Thyroid gland (tissue), 4 donors: ENCODE measurements at places on chromosomes 4 and X. TPM values are rescaled to one million over a fixed set of nuclear protein-coding genes. Genes with fewer than 3 reads are reported as not detected.

DNA sequence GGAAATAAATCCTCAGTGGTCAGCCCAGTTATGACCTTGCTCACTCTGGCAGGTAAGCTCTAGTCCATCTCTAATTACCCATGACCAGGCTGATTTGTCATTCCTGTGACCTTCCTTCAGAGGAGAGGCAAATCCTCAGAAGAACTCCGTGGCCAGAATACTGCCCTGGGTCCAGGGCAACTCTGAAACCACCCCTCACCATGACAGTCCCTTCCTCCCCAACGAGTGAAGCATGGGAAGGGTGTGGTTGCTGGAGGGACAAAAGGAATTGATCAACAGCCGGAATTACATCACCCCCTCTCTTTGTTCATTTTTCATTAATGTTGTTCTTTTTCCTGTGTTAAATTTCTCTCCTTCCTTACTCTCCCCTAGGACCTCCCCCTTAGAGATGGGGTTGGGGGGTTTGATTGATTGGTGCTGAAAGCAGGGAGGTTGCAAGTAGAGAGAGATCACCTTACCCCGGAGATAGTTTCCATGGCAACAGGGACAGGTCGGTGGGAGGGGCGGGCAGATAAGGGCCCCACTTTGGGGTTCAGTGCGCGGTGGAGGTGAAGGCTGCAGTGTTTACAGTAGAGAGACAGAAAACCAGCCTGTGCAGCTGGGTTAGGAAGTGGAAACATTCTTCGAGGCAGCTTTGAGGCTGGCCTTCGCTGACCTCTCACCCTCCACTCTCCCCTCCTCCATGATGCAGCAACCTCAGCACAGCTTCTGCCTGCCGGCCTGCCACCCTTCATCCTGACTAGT, 647.4 kb downstream of the BCOR start:
- no peaks in the 10 kb centered on the region for H3K36me3 ChIP-seq
- H3K4me3 ChIP-seq: no peak overlapping the region
- no peak for DNase-seq
- no peaks in the 10 kb centered on the region for H3K27me3 ChIP-seq
- no peak overlapping the region for H3K27ac ChIP-seq

- DNase-seq: no peak
- no peaks in the 10 kb centered on the region for H3K4me1 ChIP-seq
- no peak overlapping the region for H3K27ac ChIP-seq
- no peak overlapping the region for H3K4me3 ChIP-seq
- no peaks in the 10 kb centered on the region for H3K36me3 ChIP-seq
- H3K27me3 ChIP-seq: no peaks in the 10 kb centered on the region
These were observed 59.3 kb upstream of the HS3ST1 start for GRCh38 chr4:11487868-11488544.

DNA sequence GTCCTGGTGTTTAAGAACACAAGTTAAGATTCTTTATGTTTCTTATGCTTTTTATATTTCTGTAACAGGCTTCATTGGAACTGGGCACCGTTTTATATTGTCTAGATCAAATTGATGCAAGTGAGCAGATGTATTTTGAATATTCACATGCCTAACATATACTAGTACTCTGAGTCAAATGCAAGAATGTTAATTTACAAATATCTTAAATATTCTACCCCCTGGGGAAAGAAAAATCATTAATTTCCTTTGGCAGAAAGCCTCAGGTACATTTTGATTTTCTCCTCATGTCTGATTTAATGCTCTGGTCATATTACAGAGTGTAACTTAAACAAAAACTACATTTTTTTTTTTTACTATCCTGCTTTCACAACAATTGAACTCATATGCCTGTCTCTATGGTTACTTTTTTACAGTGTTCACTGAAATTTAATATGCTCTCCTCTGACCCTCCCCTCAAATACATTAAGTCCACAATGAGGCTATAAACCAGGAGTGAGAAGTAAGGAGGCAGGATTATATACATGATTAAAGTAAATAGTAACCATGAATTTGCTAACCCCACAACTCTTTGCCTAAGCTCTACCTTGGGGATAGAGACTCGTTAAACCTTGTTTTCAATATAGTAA, 2.4 kb upstream of the NSUN7 start:
- H3K36me3 ChIP-seq: no peaks in the 10 kb centered on the region
- H3K4me3 ChIP-seq: no peak overlapping the region
- H3K27me3 ChIP-seq: no peaks in the 10 kb centered on the region
- no peak for DNase-seq

DNA sequence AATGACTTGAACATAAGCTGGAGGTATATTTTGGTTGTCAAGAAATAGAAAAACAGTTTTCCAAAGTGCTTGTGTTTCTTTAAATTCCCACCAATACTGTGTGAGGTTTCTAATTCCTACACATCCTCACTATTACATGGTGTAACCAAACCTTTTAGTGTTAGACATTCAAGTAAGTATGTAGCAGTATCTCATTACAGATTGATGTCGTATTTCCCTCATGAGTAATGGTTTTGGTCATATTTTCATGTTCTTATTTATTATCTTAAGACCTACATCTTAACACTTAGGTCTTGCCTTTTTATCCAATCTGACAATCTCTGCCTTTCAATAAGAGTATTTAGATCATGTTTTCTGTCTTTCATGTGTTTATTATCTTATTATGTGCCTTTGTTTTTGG, 253.7 kb upstream of the ANXA10 start:
- no peaks in the 10 kb centered on the region for H3K36me3 ChIP-seq
- DNase-seq: no peak
- no peak overlapping the region for H3K27ac ChIP-seq
- H3K27me3 ChIP-seq: no peaks in the 10 kb centered on the region

Gene TREX2
- total RNA-seq: 3.2 TPM

Gene ARAF
- total RNA-seq: 38.0 TPM

DNA sequence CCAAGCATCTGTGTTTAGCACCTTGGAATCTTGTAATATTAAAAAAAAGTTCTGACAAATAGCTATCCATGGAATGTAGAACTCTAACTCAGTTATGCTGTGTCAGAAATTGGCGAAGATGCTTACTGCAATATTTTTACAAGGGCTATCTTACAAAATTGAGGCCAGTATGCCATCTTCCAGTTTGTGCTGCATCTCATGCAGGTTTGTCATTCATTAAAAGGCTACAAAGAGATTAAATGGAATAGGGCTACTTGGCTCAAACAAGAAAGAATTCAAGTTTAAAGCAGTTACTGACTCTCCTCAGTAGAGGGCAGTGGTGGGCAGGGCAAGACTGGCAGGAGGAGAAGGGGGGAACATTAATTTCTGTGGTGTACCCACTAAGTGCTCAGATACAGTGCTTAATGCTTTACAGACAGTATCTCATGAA, 66.5 kb downstream of the SHROOM4 start:
- no peak overlapping the region for H3K4me3 ChIP-seq
- peak; percentile 11 for DNase-seq
- H3K27ac ChIP-seq: no peak overlapping the region
- H3K36me3 ChIP-seq: no peaks in the 10 kb centered on the region
- no peaks in the 10 kb centered on the region for H3K4me1 ChIP-seq

GRCh38 chrX:7184816-7185215, 36.9 kb upstream of the PUDP start:
- H3K27me3 ChIP-seq: no peaks in the 10 kb centered on the region
- H3K4me1 ChIP-seq: no peaks in the 10 kb centered on the region
- no peak overlapping the region for H3K27ac ChIP-seq

Gene FHDC1
- 26.2 TPM for total RNA-seq

Gene ADGRG4
- total RNA-seq: under 0.01 TPM

Gene MTNR1A
- not detected for total RNA-seq

- H3K4me3 ChIP-seq: no peak overlapping the region
- H3K27ac ChIP-seq: no peak overlapping the region
- H3K4me1 ChIP-seq: no peaks in the 10 kb centered on the region
- H3K36me3 ChIP-seq: no peaks in the 10 kb centered on the region
These were observed 27.5 kb downstream of the LNX1 start for GRCh38 chr4:53563824-53564223.

- H3K4me1 ChIP-seq: peaks cover 26% of the 10 kb centered on the region
- DNase-seq: peak; percentile 84
- no peaks in the 10 kb centered on the region for H3K27me3 ChIP-seq
- peak overlapping the region; percentile 89 for H3K4me3 ChIP-seq
- H3K36me3 ChIP-seq: no peaks in the 10 kb centered on the region
These were observed 990 bp downstream of the HNRNPD start for GRCh38 chr4:82372517-82373485.

GRCh38 chr4:104907074-104907649, 239.5 kb upstream of the TET2 start:
- H3K36me3 ChIP-seq: no peaks in the 10 kb centered on the region
- no peak for DNase-seq
- no peaks in the 10 kb centered on the region for H3K27me3 ChIP-seq
- H3K4me3 ChIP-seq: no peak overlapping the region

DNA sequence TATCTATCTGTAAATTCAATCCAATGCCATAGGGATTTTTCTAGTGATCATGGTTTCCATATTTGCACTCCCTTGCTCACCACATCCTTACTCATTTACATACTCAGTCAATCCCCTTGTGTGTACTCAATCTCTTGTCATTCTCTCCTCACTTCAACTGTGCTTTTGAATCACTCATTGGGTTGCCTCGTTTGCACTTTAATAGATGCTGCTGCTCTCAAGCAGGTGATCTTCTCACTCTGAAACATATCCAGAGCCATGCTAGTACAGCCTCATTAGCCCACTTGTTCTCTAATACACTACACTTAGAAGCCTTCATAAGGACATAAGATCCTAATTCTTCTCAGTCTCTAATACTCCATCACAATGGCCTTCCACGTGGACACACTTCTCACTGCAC, 507.9 kb downstream of the TECRL start:
- H3K27ac ChIP-seq: no peak overlapping the region
- no peaks in the 10 kb centered on the region for H3K27me3 ChIP-seq
- DNase-seq: no peak
- H3K4me1 ChIP-seq: no peaks in the 10 kb centered on the region
- H3K36me3 ChIP-seq: no peaks in the 10 kb centered on the region

GRCh38 chr4:112266823-112267222, 18.9 kb downstream of the TIFA start:
- no peaks in the 10 kb centered on the region for H3K4me1 ChIP-seq
- H3K4me3 ChIP-seq: no peak overlapping the region
- no peaks in the 10 kb centered on the region for H3K36me3 ChIP-seq
- H3K27me3 ChIP-seq: no peaks in the 10 kb centered on the region
- no peak for DNase-seq
- H3K27ac ChIP-seq: no peak overlapping the region

Gene SCRG1
- total RNA-seq: not detected

Gene HSFX4
- not detected for total RNA-seq

Gene HSD17B13
- total RNA-seq: 0.22 TPM

GRCh38 chrX:10574663-10575062, 45.7 kb downstream of the MID1 start:
- DNase-seq: no peak
- H3K36me3 ChIP-seq: no peaks in the 10 kb centered on the region
- H3K4me3 ChIP-seq: no peak overlapping the region
- H3K27me3 ChIP-seq: no peaks in the 10 kb centered on the region

Gene AMTN
- not detected for total RNA-seq

- H3K4me3 ChIP-seq: no peak overlapping the region
- H3K27me3 ChIP-seq: no peaks in the 10 kb centered on the region
- H3K36me3 ChIP-seq: no peaks in the 10 kb centered on the region
- H3K27ac ChIP-seq: no peak overlapping the region
These were observed 40.1 kb downstream of the APLN start for GRCh38 chrX:129614481-129615255.

GRCh38 chr4:16027626-16028025, 56.2 kb downstream of the PROM1 start:
- no peak for DNase-seq
- no peaks in the 10 kb centered on the region for H3K36me3 ChIP-seq
- no peaks in the 10 kb centered on the region for H3K27me3 ChIP-seq
- no peak overlapping the region for H3K4me3 ChIP-seq
- H3K27ac ChIP-seq: no peak overlapping the region

Gene ZRSR2
- total RNA-seq: 106 TPM

GRCh38 chrX:38260231-38260630, 39.6 kb upstream of the SRPX start:
- no peak for DNase-seq
- no peaks in the 10 kb centered on the region for H3K36me3 ChIP-seq
- H3K27ac ChIP-seq: no peak overlapping the region
- no peaks in the 10 kb centered on the region for H3K4me1 ChIP-seq

GRCh38 chr4:5212255-5213013, 161.2 kb downstream of the STK32B start:
- DNase-seq: no peak
- H3K4me1 ChIP-seq: no peaks in the 10 kb centered on the region
- H3K36me3 ChIP-seq: no peaks in the 10 kb centered on the region
- H3K27ac ChIP-seq: no peak overlapping the region
- H3K4me3 ChIP-seq: no peak overlapping the region

Gene LRCH2
- 10.2 TPM for total RNA-seq

Gene RNF175
- total RNA-seq: not detected

- H3K4me3 ChIP-seq: no peak overlapping the region
- peaks cover 5% of the 10 kb centered on the region for H3K4me1 ChIP-seq
- DNase-seq: no peak
- no peaks in the 10 kb centered on the region for H3K27me3 ChIP-seq
- no peaks in the 10 kb centered on the region for H3K36me3 ChIP-seq
These were observed 18.6 kb upstream of the SETD7 start for GRCh38 chr4:139574641-139575040.

GRCh38 chrX:46803140-46803539, 33.7 kb upstream of the RP2 start:
- DNase-seq: no peak
- no peaks in the 10 kb centered on the region for H3K36me3 ChIP-seq
- no peaks in the 10 kb centered on the region for H3K27me3 ChIP-seq
- H3K27ac ChIP-seq: no peak overlapping the region
- H3K4me3 ChIP-seq: no peak overlapping the region

- H3K27ac ChIP-seq: no peak overlapping the region
- H3K4me3 ChIP-seq: no peak overlapping the region
- peaks cover 9% of the 10 kb centered on the region for H3K4me1 ChIP-seq
- DNase-seq: peak; percentile 35
- H3K36me3 ChIP-seq: no peaks in the 10 kb centered on the region
These were observed 788 bp downstream of the SHROOM2 start for GRCh38 chrX:9786798-9787635.

GRCh38 chr4:111502626-111503025, 642.6 kb upstream of the FAM241A start:
- no peak overlapping the region for H3K4me3 ChIP-seq
- no peaks in the 10 kb centered on the region for H3K4me1 ChIP-seq

Gene LPAR4
- not detected for total RNA-seq

Gene CT55
- total RNA-seq: not detected

Gene ASMT
- not detected for total RNA-seq

- no peaks in the 10 kb centered on the region for H3K36me3 ChIP-seq
- no peaks in the 10 kb centered on the region for H3K4me1 ChIP-seq
- H3K27ac ChIP-seq: no peak overlapping the region
- no peak for DNase-seq
- no peak overlapping the region for H3K4me3 ChIP-seq
- no peaks in the 10 kb centered on the region for H3K27me3 ChIP-seq
These were observed 514.1 kb downstream of the IL15 start for GRCh38 chr4:142150483-142150882.
